ENCODE measurements at places on chromosomes 11 and 22. TPM values are rescaled to one million over a fixed set of nuclear protein-coding genes. Genes with fewer than 3 reads are reported as not detected.
A peak's percentile ranks its signal among the peaks of the same experiment; 100 is the strongest.

NRIP3 gene
- 4.3 TPM for total RNA-seq

ALKBH8 gene
- total RNA-seq = 16.3 TPM

ARRB1 gene
- total RNA-seq = 32.0 TPM

ABCC8 gene
- total RNA-seq = not detected

MPZL2 gene
- 0.36 TPM for total RNA-seq

MYBPC3 gene
- not detected for total RNA-seq

GRK3 gene
- total RNA-seq = 1.6 TPM

GRCh38 chr11:124460459-124460858, 15.0 kb upstream of the OR8B8 start:
- DNase-seq = no peak

- DNase-seq = no peak
Observed at GRCh38 chr22:26174280-26174679, 5.0 kb downstream of the SEZ6L start.

DNA sequence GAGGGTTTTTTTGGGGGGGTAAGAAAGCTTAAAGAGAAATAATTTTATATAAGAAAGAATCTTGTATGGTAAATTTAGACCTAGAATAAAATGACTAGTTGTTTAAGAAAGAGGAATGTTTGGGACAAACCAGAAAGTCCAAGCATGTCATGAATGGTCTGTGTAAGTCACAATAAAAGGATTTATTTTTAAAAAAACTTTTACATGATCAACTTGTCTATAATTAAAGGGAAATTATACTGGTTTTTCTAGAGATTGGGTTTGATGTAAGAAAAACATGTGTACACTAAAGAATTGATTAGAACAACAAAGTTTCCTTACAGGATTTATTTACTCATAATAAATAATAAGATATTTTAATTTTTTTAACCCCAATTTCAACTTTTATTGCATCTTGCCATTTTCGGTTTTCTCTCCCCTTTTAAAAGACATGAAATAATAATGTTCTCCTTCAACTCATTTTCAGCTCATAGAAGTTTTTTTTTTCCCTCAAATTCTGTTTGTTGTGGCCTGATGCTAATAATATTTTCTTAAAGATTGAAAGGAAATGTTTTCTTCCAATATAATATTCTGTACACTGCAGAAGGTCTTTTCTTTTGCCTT, 35.4 kb upstream of the INCENP start:
- no peak for DNase-seq

DNA sequence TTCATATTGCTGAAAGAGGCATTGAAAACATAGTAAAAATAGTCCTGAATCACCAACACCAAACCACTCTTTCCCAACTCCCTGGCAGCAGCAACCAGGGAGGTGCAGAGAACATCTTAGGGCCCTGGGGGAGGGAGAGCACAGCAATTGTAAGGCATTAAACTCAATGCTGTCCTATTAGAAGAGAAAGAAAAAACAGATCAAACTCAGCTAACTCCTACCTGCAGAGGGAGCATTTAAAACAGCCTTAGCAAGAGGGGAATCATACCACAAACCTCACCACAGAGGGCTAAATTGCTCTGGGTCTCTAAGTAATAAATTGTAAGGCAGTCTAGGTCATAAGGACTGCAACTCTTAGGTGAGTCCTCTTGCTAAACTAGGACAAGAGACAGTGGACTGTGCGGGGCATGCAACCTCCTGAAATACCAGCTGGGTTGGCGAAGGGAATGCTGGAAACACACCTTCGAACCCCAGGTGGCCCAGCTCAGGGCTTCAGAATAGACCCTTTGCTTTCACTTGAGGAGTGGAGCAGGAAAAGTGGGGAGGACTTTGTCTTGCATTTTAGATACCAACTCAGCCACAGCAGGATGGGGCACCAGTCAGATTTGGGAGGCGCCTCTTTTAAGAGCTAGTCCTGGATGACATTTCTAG, 697.1 kb upstream of the FAT3 start:
- DNase-seq = no peak

- no peak for DNase-seq
Observed at GRCh38 chr11:101453682-101454081, 130.1 kb downstream of the TRPC6 start.

GRCh38 chr11:108592591-108593213, 866 bp downstream of the EXPH5 start:
- no peak for DNase-seq

DNA sequence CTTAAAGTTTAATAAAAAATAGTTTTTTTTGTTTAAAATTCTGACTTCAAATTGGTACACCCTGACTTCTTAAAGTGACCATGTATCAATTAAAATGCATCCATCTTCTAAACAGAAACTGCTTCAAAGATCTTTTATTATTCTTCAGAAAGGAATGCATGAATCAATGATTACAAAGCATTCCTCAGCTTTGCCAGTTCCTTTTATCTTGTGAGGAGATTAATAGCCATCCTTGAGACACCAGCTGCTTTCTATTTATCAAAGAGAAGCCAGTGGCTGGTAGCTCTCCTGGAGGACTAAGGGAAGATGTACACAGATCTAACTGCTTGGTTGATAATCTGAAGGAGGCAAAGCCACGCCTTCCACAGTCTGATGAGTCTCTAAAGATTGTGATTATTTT, 2222.5 kb downstream of the LRRC4C start:
- no peak for DNase-seq

GRCh38 chr11:106457727-106458126, 380.3 kb downstream of the AASDHPPT start:
- DNase-seq = peak; percentile 71

DNA sequence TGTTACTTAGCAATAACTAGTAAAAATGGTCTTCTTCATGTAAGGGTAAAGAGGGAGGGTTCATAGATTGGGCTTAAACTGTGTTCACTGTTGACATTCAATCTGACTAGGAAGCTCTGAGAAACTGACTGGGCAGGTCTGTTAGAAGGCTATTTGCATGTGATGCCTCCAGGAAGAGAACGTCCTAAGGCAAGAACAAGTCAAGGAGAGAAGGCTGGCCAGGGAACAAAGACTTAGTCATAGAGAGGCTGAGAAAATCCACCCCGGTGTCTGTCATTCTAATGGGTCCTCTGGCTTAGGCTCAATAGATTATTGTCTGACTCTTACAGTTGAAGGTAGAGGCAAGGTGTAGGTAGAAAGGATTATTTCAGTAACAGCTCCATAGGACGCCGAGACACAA, 50.3 kb upstream of the CD44 start:
- peak; percentile 40 for DNase-seq

- DNase-seq = no peak
Observed at GRCh38 chr22:41252365-41252764, 11.6 kb upstream of the CHADL start.

- no peak for DNase-seq
Observed at GRCh38 chr22:46018859-46019258, 41.9 kb upstream of the WNT7B start.

- DNase-seq = no peak
Observed at GRCh38 chr11:6627762-6628241, 8.6 kb upstream of the TPP1 start.

- no peak for DNase-seq
Observed at GRCh38 chr11:72988821-72989220, 153.3 kb downstream of the FCHSD2 start.

GRCh38 chr11:90288212-90288821, 65.5 kb upstream of the CHORDC1 start:
- peak; percentile 16 for DNase-seq

DNA sequence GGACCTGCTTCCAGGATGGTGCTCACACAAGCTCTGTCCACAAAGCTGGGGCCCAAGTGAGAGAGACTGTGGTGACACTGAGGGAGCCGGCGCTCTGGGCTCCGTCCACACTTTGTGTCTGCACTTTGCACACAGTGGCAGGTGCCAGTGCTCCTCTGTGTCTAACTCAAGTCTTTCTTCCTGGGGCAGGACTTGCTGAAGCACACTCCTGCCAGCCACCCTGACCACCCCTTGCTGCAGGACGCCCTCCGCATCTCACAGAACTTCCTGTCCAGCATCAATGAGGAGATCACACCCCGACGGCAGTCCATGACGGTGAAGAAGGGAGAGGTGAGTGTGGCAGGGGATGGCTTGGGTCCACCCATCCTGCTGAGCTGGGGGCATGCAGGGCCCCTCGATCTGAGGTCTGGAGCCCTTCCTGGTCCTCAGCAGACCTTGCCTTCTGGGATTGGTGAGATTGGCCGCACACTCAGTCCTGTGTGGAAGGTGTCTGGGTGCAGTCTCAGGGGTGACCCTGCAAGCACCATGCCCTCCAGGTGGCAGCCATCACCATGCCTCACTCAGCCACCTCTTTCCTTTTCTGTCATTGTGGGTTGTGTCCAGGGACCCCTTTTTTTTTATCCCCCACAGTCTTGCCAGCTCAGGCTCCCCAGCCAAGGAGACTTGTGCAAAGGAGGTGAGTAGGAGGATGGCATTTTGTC, 93.3 kb downstream of the BCR start:
- DNase-seq = no peak
